ENCODE measurements at places on chromosomes 5 and 9. TPM values are rescaled to one million over a fixed set of nuclear protein-coding genes. Genes with fewer than 3 reads are reported as not detected.

The LHFPL2 gene
- polyA plus RNA-seq, result 73.9 TPM

The CBY3 gene
- 0.22 TPM for polyA plus RNA-seq

The PPP6C gene
- 43.6 TPM for polyA plus RNA-seq

The EDIL3 gene
- polyA plus RNA-seq, result 10.5 TPM

The RNF183 gene
- polyA plus RNA-seq, result 0.45 TPM

The UBE2QL1 gene
- not detected for polyA plus RNA-seq

The PCDH1 gene
- 12.6 TPM for polyA plus RNA-seq

The NR5A1 gene
- not detected for polyA plus RNA-seq

The IFNA21 gene
- polyA plus RNA-seq, result not detected

The SLC25A2 gene
- polyA plus RNA-seq, result not detected

The INSL6 gene
- 0.90 TPM for polyA plus RNA-seq

The MROH2B gene
- polyA plus RNA-seq, result 0.09 TPM

The STPG3 gene
- not detected for polyA plus RNA-seq

The COL5A1 gene
- polyA plus RNA-seq, result 653 TPM

The CCDC183 gene
- polyA plus RNA-seq, result 3.2 TPM

The KIF4B gene
- polyA plus RNA-seq, result 0.17 TPM

The NIPAL4 gene
- not detected for polyA plus RNA-seq

The NR6A1 gene
- polyA plus RNA-seq, result 0.63 TPM

The GRXCR2 gene
- polyA plus RNA-seq, result not detected

The RORB gene
- polyA plus RNA-seq, result 0.11 TPM

The EGFLAM gene
- polyA plus RNA-seq, result 46.3 TPM

The PHF24 gene
- 0.15 TPM for polyA plus RNA-seq

The ASTN2 gene
- 5.7 TPM for polyA plus RNA-seq

The C5orf58 gene
- polyA plus RNA-seq, result not detected

The C1QTNF2 gene
- polyA plus RNA-seq, result not detected

The CCL21 gene
- polyA plus RNA-seq, result 9.6 TPM

The SHLD3 gene
- 3.4 TPM for polyA plus RNA-seq

The IL4 gene
- not detected for polyA plus RNA-seq

The GCNT1 gene
- polyA plus RNA-seq, result 4.3 TPM

The MEIKIN gene
- polyA plus RNA-seq, result not detected

The SH3RF2 gene
- 6.2 TPM for polyA plus RNA-seq

The THBS4 gene
- polyA plus RNA-seq, result 255 TPM

The DMGDH gene
- polyA plus RNA-seq, result 3.9 TPM

The PCDHB14 gene
- 8.2 TPM for polyA plus RNA-seq

The C5orf15 gene
- 71.6 TPM for polyA plus RNA-seq

The MBLAC2 gene
- polyA plus RNA-seq, result 7.2 TPM

The MORN5 gene
- not detected for polyA plus RNA-seq

The INSYN2B gene
- 0.09 TPM for polyA plus RNA-seq

The ENHO gene
- 7.2 TPM for polyA plus RNA-seq

The LHX3 gene
- polyA plus RNA-seq, result not detected

The GMCL2 gene
- polyA plus RNA-seq, result not detected

The CWC27 gene
- polyA plus RNA-seq, result 21.9 TPM

The ADAMTS6 gene
- 0.93 TPM for polyA plus RNA-seq

The PGM5 gene
- not detected for polyA plus RNA-seq

The PCDHGB4 gene
- 3.2 TPM for polyA plus RNA-seq

The GALNT12 gene
- polyA plus RNA-seq, result not detected

The FAF2 gene
- 24.0 TPM for polyA plus RNA-seq

The EGFL7 gene
- 63.7 TPM for polyA plus RNA-seq

The UBE2R2 gene
- polyA plus RNA-seq, result 43.1 TPM

The ZNG1F gene
- 19.6 TPM for polyA plus RNA-seq

The SPINK7 gene
- not detected for polyA plus RNA-seq

The GABRG2 gene
- polyA plus RNA-seq, result not detected

The NAIP gene
- polyA plus RNA-seq, result 12.2 TPM

The CDH6 gene
- 2.8 TPM for polyA plus RNA-seq

The FOXI1 gene
- polyA plus RNA-seq, result not detected

The C1QTNF3 gene
- not detected for polyA plus RNA-seq

The PRRC1 gene
- 59.2 TPM for polyA plus RNA-seq

The SPAAR gene
- 2.0 TPM for polyA plus RNA-seq
